ENCODE measurements at places on chromosomes 2 and 18.

GRCh38 chr18:2442726-2443275, 128.5 kb downstream of the METTL4 start:
- peak; percentile 77 for DNase-seq

- peak; percentile 16 for DNase-seq
Observed at GRCh38 chr2:205051417-205051816, 506.1 kb downstream of the PARD3B start.

DNA sequence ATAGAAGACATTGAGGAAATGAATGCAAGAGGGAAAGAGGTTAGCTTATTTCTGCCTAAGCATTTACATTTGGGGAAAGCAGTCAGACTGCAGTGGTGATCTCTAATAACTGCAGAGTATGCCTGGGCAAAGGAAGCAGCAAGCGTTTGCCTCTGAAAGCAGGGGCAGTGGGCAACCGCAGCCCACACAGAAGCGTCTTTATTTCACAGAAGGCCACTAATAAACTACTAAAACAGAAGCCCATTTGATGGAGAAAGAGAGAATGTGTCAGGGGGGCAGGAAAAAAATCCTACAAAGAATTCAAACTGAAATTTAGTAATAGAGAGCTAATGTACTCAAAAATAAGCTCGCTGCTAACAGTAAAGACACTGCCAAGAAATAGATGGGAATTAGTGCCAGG, 53.1 kb downstream of the LRRTM4 start:
- DNase-seq: no peak

DNA sequence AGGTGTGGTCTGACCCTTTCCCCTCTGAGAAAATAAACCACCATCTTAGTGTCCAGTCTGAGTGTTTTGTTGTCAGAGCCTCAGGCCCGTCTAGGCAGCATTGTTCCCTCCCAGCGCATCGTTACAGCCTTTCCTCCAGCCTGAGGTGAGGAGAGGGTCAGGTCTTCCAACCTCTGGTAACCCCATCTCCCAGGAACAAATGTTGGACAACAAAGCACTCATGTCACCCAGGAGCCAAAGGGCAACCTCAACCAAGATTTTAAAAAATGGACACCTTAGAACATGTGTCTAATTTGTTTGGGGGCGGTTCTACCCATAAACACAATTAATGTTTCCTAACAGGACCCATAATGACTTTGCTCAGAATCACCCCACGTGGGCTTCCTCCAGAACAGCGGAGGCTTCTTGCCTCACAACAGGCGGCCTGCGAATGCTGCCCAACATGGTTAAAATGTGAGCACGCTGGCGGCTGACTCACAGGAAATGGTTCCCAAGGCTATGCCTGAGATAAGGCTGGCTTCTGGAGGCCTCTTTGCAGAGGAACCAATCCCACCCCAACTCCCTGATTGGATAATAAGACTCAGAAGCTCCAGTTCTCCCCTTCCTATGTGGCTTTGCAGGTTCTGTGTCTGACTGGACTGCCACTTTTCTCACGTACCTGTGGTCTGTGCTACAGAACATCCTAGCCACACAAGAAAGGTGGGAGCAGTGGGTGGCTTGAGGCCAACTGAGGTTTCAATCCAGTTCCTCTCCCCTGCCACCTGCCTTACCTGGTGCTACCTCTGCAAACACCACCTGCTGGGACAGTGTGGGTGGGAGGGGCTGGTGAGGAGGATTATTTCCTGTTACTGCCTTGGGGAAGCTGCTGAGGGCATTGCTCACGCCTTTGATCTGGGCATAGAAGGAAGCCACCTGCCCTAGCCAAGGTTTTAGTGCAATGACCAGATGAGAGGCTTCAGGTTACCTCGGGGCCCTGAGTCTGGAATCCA, 108.8 kb downstream of the B3GNT2 start:
- DNase-seq: peak; percentile 87

DNA sequence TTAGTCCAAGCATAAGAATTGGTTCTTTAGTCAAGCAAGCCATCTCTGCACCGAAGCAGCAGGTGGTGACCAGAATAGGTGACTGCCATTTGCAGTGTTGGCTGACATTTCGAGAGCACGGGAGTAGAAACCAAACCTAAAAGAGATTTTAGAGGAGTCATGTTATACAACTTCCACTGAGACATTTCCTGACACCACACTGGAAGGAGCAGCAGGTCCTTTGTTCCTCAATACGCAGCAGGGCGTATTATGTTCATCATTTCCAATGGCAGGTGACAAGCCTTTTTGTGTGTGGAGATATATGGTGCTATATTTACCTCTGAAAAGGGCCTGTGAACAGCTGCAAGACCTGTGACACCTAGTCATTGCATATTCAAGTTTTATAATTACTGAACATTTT, 418.8 kb upstream of the NETO1 start:
- DNase-seq: no peak

DNA sequence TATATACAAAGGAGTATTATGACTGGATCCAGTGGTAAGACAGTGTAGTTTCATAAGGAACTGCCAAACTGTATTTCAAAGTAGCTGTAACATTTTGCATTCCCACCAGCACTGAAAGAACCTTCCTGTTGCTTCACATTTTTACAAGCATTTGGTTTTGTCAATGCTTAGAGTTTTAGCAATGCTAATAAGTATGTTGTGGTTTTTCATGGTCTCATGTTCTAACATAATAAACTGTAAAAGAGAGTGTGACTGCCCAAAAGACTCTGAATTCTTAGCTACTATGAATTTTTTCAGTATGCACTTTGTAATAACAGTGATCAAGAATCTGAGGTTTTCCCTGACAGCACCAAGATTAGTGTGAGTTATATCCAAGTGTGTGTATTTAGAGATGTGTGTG, 604.2 kb downstream of the XIRP2 start:
- DNase-seq: no peak

- DNase-seq: peak; percentile 63
Observed at GRCh38 chr2:42844901-42845821, 52.8 kb upstream of the HAAO start.

GRCh38 chr2:236971919-236972381, 113.7 kb upstream of the COPS8 start:
- no peak for DNase-seq

GRCh38 chr2:216657980-216658379, 24.8 kb downstream of the IGFBP2 start:
- DNase-seq: no peak

DNA sequence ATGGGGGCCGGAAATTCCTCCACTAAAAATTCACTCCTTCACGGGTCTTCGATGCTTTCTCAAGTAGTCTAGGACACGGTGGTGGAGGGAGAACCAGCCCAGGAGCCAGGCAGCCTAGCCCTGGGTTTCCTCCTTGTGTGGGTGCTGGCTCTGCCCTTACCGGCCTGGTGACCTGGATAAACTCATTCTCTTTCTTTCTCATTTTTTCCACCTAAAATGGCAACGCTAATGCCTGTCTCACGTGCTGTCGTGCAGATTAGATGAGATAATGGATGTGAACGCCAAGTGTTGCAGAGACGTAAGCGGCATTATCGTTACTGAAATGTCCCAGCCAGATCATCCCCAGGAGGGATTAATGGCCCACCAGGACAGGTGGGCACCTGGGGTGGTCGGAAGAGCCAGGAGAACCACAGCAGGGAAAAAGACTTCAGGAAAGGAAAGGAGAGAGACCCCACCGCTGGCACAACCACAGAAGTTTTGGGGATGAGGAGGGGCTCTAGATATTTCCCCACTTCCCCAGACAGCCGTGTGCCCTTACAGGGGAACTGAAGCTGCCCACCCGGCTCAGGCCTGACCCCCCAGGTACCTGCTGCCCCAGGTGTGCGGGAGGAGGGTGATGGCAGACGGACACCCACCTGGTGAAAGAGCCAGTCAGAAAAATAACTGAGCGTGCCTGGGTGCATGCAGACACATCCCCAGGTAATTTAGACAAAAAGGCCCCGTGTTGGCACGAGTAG, 100.8 kb upstream of the ASAP2 start:
- no peak for DNase-seq

GRCh38 chr18:2502394-2502793, 68.9 kb downstream of the METTL4 start:
- DNase-seq: no peak

DNA sequence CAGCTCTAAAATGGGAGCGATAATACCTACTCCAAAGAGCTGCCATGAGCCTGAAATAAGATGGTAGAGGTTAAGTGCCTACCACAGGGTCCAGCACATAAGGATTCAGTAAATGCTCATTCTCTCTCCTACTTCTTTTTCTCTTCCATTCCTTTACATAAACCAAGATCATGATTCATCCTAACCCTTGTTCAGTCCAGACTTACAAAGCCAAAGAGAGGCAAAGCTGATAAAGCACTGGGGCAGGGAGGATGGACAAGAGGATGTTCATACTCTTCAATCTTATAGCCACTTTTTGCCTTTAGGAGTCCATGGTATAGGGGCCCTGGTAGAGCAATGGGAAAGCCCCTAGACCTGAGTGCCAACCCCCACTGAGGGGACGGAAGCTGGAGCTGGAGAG, 75.6 kb upstream of the PKDCC start:
- no peak for DNase-seq

- DNase-seq: no peak
Observed at GRCh38 chr2:216905649-216906329, 45.9 kb upstream of the TNP1 start.

- DNase-seq: no peak
Observed at GRCh38 chr2:205535001-205535400, 147.3 kb upstream of the NRP2 start.

DNA sequence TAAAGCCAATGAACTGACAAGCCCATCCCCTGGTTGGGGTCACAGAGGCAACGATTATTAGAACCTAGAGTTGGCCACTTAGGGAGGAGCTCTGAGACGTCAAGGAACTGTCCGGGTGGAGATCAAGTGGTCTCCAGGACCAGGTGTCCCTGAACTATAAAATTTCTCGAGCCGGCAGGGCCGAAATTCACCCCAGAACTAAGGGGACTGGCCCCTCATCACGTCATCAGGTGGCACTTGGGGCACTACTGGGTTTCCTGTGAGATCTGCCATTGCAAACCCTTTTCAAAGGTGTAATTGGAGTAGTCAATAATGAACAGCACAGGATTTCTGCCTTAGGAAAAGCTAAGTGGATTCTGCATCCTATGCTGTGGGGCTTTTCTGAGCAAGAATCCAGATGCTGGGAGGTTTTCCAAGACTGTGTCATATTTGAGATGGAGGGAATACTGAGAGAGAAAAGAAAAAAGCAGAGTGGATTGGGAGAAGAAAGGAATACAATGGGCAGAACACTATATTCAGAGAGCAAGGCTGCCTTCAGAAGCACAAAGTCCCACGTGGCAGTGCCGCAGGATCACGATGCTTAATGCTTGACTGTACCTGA, 113.6 kb downstream of the ALPK2 start:
- DNase-seq: no peak

- DNase-seq: no peak
Observed at GRCh38 chr2:235054919-235055318, 103.1 kb downstream of the SH3BP4 start.

- DNase-seq: peak; percentile 51
Observed at GRCh38 chr2:72895759-72896281, 8.6 kb downstream of the SPR start.

DNA sequence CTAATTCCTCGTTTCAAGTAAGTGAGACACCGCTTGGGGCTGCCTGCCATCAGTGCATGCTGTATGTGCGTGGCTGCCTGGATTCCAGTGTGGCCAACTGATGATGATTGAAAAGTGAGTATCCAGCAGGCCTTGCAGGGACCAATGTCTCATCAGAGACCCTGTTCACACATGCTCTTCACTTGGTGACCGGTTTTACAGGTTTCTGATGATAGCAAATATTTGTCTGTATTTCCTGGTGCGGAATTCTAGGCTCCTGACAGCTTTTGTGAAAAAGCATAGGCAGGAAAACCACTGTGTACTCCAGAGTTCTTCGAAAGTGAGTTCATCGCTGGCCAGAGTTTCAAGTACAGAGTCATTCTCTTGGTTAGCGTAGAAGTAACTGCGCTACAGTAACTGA, 13.8 kb upstream of the YWHAQ start:
- peak; percentile 99 for DNase-seq

GRCh38 chr18:63619661-63620060, 24.4 kb downstream of the SERPINB4 start:
- no peak for DNase-seq

DNA sequence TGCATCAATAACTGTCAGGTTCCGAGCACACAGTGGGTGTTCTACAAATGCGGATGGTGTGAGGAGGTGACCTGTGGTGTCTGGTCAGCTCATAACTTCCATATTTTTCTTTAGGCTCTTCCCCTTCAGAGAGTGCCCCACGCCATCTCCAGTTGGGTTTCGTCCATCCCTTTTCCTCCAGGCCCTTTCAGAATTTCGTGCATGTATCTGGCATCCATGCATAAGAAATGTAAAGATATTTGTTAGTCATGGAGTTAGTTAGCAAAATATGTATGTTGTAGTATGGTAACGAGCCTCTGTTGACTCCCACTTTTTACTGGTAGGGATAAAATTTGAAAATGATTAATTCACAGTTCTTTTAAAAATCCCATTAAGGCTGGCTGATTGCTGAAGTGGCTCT, 67.2 kb downstream of the SNTG2 start:
- no peak for DNase-seq

DNA sequence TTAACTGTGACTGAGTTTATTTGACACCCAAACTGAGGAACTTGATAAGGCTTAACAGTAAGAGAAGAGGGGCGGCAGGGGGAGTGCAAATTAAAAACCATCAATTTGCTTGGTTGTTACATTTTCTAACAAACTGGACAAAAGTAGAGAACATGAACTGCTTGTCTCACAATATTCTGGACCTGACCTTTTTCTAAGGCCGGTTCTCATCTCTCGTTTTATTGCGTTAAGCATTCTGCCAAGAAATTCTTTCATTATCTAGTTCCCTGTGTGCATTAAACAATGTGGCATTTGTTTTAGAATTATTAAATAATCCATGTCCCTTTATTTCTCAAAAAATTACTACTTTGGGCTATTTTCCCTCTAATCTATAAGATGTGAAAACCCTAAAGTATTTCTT, 565.2 kb upstream of the PKDCC start:
- no peak for DNase-seq

DNA sequence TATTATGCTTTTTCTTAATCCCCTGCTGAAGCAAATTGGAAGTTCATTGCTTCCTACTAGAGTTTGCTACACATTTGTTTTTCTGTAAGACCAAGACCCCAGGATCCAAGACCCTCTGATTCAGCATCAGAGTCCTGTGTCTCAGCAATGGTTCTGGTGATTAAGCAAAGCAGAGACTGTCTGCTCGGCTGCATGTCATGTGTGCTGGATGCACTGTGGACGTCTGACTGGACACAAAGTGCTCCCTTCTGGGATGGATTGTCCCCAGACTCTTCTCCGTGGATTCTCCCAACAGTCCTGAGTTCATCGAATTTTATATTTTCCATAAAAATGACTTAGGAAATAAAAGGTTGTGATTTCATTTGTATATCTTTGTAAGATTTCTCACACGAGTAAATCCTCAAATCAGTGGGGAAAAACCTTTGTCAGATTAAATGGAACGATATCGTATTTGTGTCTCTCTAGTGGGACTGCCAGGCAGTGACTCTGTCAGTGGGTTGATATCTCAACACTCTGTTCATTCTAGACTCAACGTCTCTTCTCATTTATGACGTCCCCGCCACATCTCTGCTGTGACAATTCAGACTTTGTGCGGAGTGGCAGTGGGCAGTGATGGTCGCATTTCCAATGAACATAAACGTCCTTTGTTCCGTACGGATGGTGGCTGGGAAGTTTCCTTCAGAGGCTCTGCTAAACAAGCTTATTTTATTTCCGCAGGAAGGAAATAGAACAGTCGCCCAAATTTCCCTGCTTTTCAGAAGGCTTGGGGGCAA, 58.6 kb downstream of the NCAPH start:
- no peak for DNase-seq
